ENCODE measurements at places on chromosomes 1 and 21.

- no peak for DNase-seq
Observed at GRCh38 chr1:174999936-175000696, at the start of gene CACYBP. Gene CACYBP (plus strand): TSS chr1:174999947. CDS start chr1:175000181, 234 bp downstream.

DNA sequence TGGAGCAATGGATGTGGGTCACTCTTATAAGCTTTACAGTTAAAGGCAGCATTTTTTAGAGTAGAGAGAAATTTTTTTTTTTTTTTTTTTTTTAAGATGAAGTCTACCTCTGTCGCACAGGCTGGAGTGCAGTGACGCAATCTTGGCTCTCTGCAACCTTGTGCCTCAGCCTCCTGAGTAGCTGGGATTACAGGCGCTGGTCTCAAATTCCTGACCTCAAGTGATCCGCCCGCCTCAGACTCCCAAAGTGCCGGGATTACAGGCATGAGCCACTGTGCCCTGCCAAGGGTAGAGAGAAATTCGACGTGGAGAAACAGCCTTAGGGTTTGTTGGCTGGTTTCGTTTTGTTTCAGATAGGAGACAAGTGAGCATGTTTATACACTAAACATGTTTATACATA lies 594.2 kb upstream of the ADAMTS5 start:
- no peak for DNase-seq

DNA sequence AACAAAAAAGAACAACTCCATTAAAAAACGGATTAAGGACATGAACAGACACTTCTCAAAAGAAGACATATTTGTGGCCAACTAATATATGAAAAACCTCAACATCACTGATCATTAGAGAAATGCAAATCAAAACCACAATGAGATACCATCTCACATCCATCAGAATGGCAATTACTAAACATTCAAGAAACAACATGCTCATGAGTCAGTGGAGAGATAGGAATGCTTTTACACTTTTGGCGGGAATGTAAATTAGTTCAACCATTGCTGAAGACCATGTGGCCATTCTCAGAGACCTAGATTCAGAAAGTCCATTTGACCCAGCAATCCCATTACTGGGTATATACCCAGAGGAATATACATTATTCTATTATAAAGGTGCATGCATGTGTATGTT lies 1442.6 kb upstream of the B3GALT2 start:
- no peak for DNase-seq

- DNase-seq, result no peak
Observed at GRCh38 chr21:36260802-36261201, 59.2 kb upstream of the MORC3 start.

GRCh38 chr1:54158071-54158470 lies 5.3 kb upstream of the CDCP2 start:
- no peak for DNase-seq

DNA sequence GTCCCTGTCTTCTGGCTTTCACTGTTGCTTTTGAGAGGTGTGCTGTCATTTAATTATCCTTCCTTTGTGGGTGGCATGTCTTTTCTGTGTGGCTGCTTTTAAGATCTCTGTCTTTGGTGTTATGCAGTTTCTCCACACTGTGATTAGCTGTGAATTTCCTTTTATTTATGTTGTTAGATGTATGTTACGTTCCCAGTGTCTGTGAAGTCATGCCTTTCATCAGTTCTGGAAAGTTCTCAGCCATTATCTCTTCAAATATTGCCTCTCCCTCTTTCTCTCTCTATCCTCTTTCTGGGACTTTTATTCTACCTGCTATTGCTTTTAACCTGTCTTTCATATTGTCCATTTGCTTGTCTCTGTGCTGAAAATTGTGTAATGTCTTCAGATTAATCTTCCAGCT lies 21.0 kb upstream of the CSF3R start:
- DNase-seq, result no peak

GRCh38 chr1:155092641-155093040 lies 14.0 kb downstream of the EFNA3 start:
- no peak for DNase-seq

- no peak for DNase-seq
Observed at GRCh38 chr1:187244623-187245022, 415.9 kb downstream of the PLA2G4A start.

GRCh38 chr1:107047602-107048001 lies 8.9 kb upstream of the PRMT6 start:
- DNase-seq, result no peak

DNA sequence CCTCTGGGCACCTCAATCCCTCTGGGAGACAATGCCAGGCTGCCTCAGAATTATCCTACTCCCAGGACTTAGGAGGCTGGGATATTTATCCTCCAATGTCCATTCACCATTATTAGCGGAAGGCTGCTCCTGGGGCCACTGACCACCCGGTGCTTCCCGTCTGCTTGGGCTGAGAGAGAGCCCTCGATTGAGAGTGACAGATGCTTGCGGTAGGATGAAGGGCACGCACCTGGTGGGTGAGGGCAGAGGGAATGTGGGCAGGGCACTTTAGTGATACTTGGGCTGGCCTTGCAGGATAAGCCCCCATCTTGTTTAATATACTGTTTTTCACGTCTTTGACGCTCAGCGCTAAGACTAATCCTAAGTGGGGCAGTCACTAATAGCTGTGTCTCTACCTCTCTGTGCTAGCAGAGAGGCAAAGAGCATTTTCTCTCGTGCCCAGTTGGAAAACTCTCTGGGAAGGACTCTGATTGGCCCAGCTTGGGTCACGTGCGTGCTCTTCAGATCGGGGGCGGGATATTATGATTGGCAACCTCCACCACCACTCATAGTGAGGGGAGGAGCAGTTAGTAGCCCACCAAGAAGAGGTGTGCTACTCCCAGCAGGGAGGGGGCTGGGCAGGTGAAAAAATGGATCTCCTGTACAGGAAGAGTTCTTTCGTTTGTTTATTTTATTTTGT lies 10.6 kb upstream of the PARS2 start:
- no peak for DNase-seq

GRCh38 chr1:163440090-163440489 lies 118.3 kb downstream of the NUF2 start:
- no peak for DNase-seq

GRCh38 chr1:6003568-6004411 lies 11.6 kb upstream of the NPHP4 start:
- no peak for DNase-seq

DNA sequence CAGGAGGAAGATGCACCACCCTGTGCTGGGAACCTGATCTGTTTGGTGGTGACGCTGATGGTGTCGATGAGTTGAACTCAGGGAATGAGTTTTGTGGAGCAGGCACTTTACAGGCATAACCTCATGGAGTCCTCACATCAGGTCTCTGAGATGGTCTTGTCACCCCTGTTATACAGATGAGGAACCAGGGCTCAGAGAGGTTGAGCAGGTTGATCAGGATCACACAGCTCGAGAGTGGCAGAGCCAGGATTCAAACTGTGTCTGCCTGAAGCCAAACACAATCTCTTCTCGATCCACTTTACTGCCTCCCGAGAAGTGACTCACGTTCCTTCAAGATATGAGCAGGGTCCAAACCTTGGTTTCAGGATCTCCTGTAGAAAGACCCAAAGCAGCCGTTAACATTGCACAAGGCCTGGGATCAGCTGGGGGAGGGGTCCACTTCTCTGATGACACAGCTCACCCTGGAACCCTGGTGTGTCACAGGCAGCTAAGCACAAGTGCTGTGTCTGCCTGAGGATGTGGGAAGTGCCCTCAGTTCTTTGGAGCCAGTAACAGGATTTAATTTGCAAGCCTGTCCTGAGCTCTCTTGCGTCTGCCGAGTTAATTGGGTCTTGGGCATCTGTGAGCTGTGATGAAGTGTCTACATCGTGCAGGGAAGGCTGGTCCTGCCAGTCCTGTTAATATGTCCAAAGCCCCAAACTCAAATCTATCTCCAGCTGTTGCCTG lies 65.4 kb upstream of the STUM start:
- no peak for DNase-seq

GRCh38 chr1:40344597-40344996 lies 27.5 kb upstream of the COL9A2 start:
- no peak for DNase-seq

Measured in kidney epithelial cell (primary cell).